ENCODE measurements at places on chromosomes 12 and 14. TPM values are rescaled to one million over a fixed set of nuclear protein-coding genes. Genes with fewer than 3 reads are reported as not detected.

- no peak for DNase-seq
These were observed 28.7 kb downstream of the EGLN3 start for GRCh38 chr14:33922125-33922524.

GRCh38 chr12:54030889-54031471, 1.9 kb upstream of the HOXC5 start:
- no peak for DNase-seq

The MED13L gene
- polyA plus RNA-seq, result 86.3 TPM

DNA sequence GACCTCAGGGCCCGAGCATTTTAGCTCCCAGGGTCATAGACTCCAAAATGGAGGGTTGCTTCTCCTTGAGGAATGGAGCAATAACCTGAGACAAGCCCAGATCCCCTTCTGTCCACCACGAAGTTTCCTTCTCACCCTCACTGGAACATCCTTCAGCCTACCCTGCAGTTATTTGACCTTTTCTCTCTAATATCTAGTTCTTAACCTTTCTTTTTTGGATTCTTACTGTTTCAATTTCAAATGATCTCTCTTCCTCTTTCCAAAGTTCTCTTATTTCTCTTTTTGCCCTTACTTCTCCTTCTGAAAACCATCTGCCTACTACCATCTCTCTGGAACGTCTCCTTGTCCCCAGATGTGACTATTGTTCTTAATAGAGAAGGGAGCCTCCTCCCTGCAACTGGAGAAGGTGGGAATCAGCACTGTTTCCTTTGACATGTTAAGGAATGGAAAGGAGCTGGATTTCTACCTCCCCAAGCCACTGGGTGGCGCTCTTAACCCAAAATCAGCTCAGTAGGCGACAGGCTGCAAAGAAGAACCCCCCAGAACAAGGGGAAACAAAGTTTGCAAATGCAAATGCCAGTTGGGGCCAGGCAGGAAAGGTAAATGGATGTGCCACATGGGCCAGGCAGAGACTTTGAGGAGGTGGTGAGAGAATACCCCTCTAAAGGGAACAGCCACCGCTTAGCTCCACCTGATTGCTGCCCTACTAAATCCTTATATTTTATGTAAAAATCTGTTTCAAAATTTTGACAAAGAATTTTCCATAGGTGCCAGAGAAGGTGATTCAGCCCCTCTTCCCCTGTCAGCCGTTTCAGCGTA, 22.4 kb upstream of the PDE1B start:
- peak; percentile 43 for DNase-seq

The GALNT6 gene
- 5.0 TPM for polyA plus RNA-seq

GRCh38 chr12:88145567-88146505, 3.7 kb downstream of the TMTC3 start:
- DNase-seq, result no peak

DNA sequence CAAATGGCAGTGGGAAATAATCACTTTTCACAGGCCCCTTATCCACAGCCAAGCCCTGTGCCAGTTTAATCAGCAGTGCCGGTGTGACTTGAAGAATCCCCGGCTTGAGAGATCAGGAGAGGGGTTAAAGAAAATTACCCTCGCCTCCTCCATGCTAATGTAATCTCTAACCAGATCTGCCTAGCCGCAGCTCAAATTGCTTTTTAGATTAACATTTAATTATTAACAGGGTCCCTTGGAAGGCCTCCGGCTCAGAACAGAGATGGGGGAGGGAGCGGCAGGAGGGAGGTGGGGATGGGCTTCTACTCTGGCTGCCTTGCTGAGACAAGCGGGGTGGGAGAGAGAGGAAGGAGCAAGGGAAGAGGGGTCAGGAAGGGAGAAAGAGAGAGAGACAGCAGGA, 24.0 kb downstream of the FAM222A start:
- no peak for DNase-seq

The STAT6 gene
- 99.1 TPM for polyA plus RNA-seq

- no peak for DNase-seq
These were observed 36.7 kb upstream of the GPATCH2L start for GRCh38 chr14:76115010-76115422.

DNA sequence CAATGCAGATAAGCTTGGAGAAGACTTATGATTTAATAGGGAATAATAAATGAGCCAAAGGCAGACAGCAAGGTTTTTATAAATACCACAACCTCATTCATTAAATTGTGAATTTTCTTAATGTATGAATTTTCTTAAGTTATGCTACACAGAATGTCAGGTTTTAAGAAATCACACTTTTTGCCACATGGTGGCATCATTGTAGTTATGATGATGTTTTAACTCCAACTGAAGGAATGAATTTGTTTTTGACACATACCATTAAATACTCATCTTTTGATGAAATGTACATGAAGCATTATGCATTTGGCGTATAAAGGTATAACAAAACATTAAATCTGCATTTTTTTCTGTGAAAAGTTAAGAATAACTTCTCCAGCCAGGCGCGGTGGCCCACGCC, 524.1 kb upstream of the FBXO33 start:
- no peak for DNase-seq

The DCAF4 gene
- polyA plus RNA-seq, result 14.4 TPM

The CD163L1 gene
- polyA plus RNA-seq, result 3.7 TPM

GRCh38 chr14:80567905-80568536, 356.7 kb upstream of the DIO2 start:
- no peak for DNase-seq

GRCh38 chr12:114403690-114404066, 2.3 kb downstream of the TBX5 start:
- no peak for DNase-seq

The CCDC177 gene
- polyA plus RNA-seq, result not detected

DNA sequence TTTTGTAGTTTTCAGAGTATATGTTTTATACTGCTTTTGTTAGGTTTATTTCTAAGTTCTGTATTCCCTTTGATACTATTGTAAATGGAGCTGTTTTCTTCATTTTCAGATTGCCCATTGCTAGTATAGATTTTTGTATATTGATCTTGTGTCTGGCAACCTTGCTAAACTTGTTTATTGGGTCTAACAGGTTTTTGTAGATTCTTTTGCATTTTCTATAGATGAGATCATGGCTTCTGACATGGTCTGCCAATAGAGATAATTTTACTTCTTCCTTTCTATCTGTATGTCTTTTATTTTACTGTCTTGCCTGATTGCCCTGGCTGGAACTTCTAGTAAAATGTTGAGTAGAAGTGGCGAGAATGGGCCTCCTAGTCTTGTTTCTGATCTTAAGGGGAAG, 40.3 kb downstream of the ANKRD9 start:
- DNase-seq, result no peak

The ASPG gene
- polyA plus RNA-seq, result 16.3 TPM

The EML1 gene
- 38.0 TPM for polyA plus RNA-seq

GRCh38 chr14:55605793-55606192, 25.8 kb downstream of the KTN1 start:
- no peak for DNase-seq

DNA sequence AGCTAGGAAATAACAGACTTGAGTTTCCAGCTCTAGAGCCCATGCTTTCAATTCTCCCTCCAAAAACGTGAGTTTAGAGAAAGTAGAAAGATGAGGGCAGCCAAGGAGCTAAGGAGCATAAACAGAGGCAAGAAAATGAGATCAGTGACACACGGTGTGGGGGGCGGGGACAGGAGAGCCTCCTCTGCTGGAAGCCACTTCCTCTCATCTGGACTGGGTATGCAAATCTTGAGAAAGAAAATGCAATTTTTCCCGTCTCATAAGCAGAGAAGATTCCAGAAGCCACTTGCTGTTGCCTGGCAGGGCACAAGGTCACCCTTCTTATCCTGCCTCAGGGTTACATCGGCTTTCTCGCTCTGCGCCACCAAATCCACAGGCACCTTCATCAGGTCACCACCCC, 6.0 kb downstream of the OR10P1 start:
- DNase-seq, result no peak

DNA sequence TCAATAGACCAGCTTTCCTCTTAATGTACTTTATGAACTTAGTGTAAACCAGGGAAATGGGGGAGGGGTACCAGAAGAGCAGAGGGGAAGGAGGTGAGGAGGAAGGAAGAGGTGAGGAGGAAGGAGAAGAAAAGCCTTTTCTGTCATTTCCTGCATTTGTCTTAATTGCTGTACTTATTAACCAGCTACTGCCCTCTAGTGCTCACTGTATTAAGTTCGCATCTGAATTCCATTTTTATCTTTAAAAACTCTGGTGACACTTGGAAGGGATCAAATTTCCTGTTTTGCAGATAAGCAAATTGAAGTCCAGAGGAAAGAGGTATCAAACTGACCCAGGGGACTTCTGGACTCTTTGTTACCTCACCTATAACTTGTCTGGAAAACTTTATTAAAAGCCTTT, 22.2 kb downstream of the MANSC1 start:
- no peak for DNase-seq

DNA sequence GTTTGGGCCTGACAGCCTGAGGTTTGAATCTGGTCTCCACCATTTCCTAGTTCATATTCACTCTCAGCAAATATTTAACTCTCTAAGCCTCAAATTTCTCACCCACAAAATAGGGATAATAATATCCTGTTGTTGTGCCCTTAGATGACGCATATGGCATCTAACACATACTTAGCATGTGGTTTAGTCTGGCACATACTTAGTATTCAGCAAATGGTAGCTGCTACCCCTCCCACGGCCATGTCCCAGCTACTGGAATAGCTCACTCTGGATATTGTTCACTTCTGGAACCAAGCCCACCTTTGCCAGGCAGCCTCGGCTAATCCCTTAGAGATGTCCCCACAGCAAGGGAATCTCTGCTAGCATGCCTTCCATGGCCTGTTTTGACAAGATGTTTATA, 53.3 kb downstream of the BICD1 start:
- DNase-seq, result no peak

The POTEM gene
- polyA plus RNA-seq, result not detected

DNA sequence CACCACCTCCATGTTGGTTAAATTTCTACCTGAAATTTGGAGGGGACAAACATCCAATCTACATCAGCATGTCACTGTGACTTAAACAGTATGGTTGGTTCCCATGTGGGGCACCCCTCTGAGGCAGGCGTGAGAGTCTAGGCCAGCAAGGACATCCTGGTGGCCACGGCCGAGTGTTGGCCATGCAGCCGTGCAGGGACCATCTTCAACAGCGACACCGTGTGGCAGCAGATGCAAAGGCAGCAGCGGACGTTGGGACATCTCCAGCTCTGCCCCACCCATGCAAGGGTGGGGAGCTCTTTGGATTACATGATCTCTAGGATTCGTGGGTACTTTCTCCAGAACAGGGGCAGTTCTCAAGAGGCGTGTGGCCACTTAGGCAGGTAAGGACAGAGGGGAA, 49.8 kb downstream of the NOC4L start:
- DNase-seq, result no peak

The MYO1A gene
- polyA plus RNA-seq, result 0.08 TPM

The KLRK1 gene
- 0.60 TPM for polyA plus RNA-seq

DNA sequence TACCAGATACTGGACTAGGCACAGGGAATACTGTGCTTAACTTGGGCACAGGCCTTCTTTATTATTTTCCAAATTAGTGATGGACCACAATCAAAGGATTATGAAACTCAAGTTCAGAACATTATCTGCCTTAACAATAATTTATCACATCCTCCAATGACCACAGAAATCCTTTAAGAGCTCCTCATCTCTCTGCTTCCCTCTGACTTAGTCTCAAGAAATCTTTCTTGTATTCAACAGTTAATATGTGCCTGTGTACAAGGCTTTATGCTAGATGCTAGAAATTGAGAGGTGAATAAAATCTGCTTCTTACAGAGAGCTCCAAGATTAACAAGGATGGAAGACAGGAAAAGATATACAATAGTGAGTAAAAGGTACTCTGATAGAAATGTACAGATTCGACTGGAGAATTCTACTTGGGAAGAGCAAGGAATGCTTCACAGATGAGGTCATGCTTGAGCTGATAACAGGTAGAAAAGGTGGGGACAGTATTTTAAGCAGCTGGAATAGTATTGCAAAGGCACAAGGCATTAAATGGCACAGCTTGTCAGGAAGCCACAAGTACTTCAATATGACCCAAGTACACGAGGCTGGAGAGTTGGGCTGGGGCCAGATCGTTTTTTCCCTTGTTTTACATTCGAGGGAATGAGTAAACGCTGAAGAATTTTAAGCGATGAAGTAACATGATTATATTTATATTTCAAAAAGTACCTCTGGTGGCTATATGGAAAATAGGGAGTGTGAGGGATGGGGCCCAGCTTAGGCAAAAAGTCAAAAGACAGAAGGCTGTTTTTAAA, 55.1 kb upstream of the ARID2 start:
- DNase-seq, result no peak

DNA sequence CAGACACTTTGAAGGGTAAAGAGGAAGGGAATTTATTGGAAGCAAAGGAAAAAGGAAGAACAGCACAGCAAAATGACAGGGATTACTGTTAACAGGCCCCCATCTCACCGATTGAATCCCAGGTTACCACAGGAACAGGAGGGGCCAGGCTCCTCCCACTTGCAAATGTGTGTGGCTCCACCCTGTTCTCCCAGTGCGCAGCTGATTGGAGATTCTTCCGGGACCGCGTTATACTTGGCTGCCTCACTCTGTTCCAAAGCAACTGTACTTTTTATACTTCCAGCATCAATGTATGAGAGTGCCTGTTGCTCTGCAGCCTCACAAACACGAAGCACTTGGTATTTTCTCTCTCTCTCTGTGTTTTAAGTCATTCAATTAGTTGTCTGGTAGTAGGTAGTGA, 273.6 kb upstream of the MDGA2 start:
- no peak for DNase-seq

- no peak for DNase-seq
These were observed 65.2 kb upstream of the HSPB8 start for GRCh38 chr12:119113496-119113986.

Data from right renal pelvis (tissue), 4 donors.